IPS DF 6.9 (cell line): ENCODE measurements at places on chromosomes 12 and 14.

DNA sequence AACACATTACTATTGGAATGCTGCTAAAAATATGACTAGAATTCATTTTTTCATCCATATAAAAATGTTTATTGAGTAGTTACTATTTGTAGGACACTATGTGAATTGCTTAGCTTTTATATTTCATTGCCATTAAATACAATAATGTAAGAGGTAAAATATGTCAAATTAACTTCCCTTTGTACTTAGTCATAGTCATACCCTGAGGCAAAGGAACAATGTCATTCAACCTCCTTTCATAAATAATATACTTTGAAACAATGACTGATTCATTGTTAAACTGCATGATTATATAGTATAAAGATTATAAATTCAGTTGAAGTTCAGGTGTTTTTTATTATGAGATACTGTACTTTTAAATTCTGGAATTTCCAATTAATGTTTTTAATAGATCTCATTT lies 105.2 kb downstream of the GARIN6 start:
- no peak for DNase-seq

DNA sequence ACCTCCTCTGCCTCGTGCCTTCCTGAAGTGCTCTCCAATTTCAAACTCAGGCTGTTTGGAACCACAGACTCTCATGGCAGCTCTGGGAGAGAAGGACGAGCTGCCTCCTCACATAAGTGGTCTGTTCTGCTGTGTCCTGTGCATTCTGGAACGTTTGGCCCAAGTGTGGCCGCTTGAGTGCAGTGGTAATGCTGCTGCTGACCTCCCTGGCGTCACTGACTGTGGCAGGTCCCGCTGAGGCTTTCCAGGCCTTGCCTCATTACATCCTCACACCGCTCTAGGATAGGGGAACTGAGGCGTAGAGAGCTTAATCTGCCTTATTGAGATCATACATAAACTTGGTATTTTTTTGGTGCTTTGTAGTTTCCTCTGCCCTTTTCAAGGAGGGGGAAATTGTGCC lies 14.2 kb downstream of the CCDC92 start:
- no peak for DNase-seq

GRCh38 chr14:59213368-59214315 lies 25.2 kb downstream of the DAAM1 start:
- DNase-seq, result no peak

- no peak for DNase-seq
These were observed 85.4 kb upstream of the DYNC1H1 start for GRCh38 chr14:101878822-101879528.
